ENCODE measurements at places on chromosomes 13 and 19.

- no peak for DNase-seq
These were observed 1.2 kb downstream of the NR2C2AP start for GRCh38 chr19:19201697-19202630.

DNA sequence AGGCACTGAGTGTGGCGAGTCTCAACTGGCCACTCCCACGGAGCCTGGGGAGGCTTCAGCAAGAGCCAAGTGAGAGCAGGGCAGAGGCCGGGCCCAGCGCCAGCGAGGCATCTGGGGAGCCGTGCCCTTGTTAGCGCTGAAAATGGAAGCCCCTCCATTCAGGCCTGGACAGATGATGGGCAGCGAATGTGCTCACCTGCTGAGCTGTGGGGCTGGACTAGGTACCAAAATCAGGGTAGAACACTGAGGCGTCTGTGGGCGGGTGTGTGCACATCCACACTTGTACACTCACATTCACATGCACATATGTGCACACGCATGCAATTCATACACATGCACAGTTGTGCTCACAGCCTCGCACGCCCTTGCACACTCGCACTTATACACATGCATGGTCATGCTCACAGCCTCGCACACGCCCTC, 20.7 kb downstream of the NAXD start:
- DNase-seq, result no peak

- DNase-seq, result no peak
These were observed 309.2 kb downstream of the FGF9 start for GRCh38 chr13:21980049-21980448.

GRCh38 chr13:85074543-85075313, 724.5 kb downstream of the SLITRK6 start:
- DNase-seq, result no peak

GRCh38 chr19:49097453-49098288, 12.4 kb downstream of the SNRNP70 start:
- DNase-seq, result peak; percentile 69

- DNase-seq, result no peak
These were observed 30.3 kb upstream of the FRY start for GRCh38 chr13:32001154-32001768.

DNA sequence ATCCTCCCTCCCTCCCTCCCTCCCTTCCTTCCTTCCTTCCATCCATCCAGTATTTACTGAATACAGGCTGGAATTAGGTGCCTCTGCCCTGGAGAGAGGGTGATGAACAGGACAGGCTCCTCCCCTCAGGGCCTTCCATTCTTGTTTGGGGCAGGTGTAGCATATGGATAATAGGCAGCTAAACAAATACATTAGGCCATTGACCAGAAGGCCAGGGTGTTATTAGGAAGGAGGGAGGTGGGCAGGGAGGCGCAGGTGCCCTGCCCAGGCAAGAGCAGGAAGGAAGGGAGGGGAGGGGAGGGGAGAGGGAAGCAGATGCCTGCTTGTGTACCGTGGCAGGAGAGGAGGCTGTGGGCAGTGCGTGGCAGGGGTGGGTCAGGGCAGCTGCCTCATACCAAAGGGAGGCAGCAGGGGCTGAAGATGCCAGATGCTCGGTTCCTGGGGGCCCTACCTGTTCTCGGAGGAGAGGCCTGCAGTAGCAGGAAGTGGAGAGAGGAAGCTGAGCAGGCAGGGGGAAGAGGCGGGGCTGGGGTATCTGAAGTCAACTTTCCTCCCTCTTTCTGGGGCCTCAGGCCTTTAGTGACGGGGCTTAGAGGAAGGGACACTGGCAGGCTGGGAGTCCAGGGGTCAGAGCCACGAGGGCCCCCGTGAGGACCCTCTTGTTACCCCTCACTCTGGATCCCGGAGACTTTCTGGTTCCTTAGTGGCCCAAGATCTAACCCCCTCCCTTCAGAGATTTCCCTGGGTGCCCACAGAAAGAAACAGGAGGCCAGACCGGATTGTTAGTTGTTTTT, at the start of gene RINL:
Gene RINL, minus strand, starts transcription at position 495 of the 794 bp plus-strand sequence. CDS start 1,533 bp downstream, outside the sequence.
- DNase-seq, result no peak

GRCh38 chr13:25689539-25689938, 317.8 kb downstream of the ATP8A2 start:
- no peak for DNase-seq

- DNase-seq, result no peak
These were observed 3.0 kb downstream of the ANGPTL4 start for GRCh38 chr19:8366961-8367326.

DNA sequence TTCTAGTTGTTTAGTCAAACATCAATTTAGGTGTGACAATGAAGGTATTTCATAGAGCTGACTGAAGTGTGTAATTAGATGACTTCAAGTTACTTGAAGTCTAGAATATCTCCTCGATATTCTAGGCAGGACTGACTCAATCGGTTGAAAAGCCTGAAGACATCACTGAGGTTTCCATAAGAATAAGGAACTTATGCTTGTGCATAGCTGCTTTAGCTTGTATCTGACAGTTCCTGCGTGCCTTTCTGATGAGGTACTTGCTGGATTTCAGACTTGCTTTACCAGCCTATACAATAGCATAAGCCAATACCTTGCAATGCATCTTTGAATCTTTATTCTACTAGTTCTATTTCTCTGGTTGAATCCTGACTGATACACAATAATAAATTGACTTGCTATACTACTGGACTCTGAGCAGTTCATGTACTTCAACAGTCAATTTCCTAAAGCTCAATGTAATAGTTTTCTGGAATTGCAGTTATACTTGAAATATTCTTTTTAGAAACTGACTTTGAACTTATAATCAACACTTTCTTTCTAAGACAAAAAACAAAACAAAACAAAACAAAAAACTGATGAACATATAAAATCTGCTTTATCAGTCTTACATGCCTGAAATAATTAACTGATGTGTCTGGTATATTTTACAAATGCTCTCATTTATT, 1534.8 kb downstream of the SLITRK5 start:
- no peak for DNase-seq

- DNase-seq, result no peak
These were observed 36.0 kb downstream of the POLR1D start for GRCh38 chr13:27657724-27658123.

GRCh38 chr19:409516-410242, 732 bp upstream of the C2CD4C start:
- no peak for DNase-seq

GRCh38 chr13:23418776-23419683, 14.5 kb downstream of the SACS start:
- DNase-seq, result no peak

GRCh38 chr19:3057275-3057714, 5.0 kb downstream of the TLE5 start:
- DNase-seq, result peak; percentile 73

DNA sequence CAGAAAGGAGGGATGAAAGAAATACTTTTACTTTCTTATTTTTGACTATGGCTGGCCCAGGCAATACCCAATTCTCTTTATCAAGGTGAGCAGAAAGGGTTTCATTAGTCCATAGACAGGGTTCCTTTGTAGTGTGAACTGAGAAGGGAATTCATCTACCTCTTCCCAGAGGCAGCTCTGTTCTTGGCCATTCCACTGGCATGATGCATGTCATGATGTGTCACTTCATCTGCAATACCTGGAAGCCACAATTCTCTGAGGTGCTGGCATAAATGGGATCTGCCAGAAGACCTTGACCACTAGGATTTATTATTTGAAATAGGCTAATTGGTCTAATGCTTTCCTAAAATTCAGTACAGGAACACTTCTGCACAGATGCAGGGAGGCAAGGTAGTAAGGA, 542.8 kb downstream of the RFC3 start:
- DNase-seq, result no peak

All from LNCaP clone FGC (cell line).